Muscle of leg (tissue), 16 donors: ENCODE measurements at places on chromosomes 12 and 14.

- DNase-seq, result no peak
Measured at GRCh38 chr12:54968181-54968730, 16.3 kb downstream of the TESPA1 start.

GRCh38 chr12:105226219-105226618 is 9.8 kb downstream of the APPL2 start:
- DNase-seq, result peak; percentile 97

DNA sequence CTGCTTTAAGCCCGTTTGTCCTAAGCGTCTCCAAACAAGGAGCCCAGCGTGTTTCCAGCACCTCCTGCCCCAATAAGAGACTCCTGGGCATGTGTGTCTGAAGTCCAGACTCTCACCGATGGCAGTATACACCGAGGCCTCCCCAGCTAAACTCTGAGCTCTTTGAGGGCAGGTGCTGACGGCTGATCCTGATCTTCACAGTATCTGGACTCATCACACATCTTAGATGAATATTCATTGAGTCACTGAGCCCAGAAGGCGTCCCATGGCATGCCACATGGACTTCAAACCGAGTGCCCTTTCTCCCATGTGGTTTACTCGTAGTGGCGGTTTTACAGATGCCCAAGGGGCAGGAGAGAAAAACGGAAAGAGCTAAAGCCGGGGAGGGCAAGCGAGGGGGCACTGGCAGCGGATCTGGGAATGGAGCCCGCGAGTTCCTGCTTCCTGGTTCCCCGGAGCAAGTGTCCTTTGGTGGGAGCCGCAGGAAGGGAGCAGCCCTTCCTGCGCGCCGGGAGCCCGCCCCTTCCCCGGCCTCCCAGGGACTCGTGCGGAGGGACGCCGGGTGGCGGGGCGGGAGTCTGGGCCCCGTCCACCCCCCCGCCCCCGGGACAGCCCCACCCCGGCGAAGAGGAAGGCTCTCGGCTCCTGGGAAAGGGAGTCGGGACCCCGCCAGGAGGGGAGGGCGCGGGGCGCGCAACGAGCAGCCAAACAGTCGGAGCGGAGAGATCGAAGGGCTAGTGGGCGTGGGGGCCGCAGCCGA is 585 bp upstream of the TEAD4 start:
- peak; percentile 52 for DNase-seq

GRCh38 chr12:24997970-24998582 is 49.2 kb upstream of the BCAT1 start:
- peak; percentile 39 for DNase-seq

DNA sequence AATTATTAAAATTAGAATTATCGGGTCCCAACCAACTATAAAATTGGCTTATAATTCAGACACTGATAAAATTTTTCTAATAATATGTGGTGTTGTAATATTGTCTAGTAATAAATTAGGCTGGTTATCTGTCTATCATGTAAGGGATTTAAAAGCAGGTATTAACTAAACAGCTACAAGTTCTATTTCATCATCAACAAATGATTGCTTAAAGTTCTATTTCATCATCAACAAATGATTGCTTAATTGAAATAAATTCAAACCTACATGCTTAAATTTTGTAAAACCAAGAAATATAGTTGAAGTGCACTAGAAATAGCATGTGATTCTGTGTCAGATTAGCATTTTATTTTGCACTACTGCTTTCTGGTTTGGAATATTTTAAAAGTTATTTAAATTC is 34.1 kb downstream of the SLCO1A2 start:
- no peak for DNase-seq

- DNase-seq, result no peak
Measured at GRCh38 chr14:98700748-98701147, 571.2 kb downstream of the BCL11B start.

DNA sequence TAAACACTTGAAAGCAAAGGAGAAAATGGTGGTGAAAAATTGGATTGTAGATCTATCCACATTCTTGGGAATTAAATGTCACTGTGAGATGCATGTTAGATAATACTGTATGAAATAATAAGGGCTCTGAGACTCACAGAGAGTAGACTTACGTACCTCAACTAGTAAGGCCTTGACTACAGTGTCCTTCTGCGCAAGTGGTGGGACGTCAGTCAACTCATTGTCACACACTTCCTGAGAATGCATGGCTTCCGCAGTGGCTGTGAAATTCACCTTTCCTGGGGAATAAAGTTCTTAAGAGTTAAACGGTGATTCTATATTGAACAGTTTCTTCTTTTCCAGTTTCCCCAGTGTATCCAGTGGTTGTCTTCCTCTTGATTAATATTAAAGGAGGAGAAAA is 32.6 kb upstream of the PZP start:
- DNase-seq, result no peak

DNA sequence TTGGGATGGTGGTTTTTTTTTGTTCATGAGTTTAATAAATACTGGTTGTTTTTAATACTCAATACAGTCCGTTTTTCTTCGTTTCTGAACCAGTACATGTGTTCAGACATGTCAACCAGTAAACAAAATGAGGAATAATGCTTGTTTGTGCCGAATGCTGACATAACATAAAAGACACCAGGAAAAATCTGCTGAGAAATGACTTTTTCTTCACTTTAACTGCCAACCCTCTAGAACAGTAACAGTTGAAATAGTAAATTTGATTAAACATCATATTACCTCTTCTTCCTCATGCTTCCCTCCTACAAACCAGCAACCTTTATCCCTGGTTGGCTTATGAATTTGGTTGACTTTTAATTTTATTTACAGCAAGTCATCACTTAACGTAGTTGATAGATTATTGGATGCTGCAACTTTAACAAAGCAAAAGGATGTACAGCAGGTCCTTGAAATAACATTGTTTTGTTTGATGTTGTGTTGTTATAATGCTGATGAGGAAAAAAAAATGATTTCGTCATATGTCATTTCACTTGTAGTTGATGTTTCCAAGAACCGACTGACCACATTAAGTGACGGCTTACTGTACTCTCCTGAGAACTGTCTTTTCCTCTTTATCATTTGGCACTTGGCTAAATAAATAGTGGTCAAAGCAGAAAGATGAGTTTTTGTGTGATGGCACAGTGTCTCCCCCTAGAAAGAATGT is 340.5 kb downstream of the TMTC2 start:
- DNase-seq, result no peak

- no peak for DNase-seq
Measured at GRCh38 chr12:5716976-5717375, 228.1 kb downstream of the ANO2 start.

DNA sequence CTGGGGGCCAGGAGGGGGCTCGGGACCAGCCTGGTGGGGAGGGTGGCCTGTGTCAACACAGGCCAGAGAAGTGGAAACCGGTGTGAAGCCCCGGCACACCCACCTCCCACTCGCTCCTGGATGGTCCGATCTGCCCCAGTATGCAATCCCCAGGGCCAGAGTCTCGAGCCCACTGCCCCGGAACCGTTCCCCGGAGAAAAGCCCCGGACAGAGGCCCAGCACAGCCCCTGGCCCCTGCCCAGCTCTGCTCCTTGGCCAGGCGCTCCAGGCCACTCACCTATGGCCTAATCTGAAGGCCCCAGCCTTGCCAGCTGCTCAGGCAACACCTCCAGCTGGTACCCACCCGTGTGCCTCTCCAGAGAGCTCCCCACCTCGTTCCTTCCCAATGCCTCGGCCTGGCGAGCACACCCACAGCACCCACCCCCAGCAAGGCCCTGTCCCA is 17.7 kb downstream of the AKT1 start:
- DNase-seq, result no peak

DNA sequence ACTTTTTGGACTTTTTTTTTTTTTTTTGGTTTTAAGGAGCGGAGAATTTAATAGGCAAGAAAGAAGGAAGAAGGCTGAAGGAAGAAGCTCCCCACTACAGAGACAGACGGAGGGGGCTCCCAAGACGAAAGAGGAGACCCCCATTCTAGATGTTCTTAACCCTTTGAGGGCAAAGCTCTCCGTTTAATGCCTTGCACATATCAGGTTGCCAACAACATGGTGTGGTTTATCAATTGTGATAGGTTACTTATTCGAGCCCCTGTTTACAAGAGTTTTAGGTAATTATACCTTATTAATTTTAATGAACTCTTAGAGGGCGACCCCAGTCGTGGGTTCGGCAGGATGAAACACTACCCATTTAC is 1.2 kb upstream of the FBXO33 start:
- DNase-seq, result no peak

- DNase-seq, result no peak
Measured at GRCh38 chr14:65065719-65066118, 36.6 kb downstream of the MAX start.

GRCh38 chr12:132393991-132394949 is 64.9 kb upstream of the GALNT9 start:
- no peak for DNase-seq

- DNase-seq, result no peak
Measured at GRCh38 chr12:131245564-131246355, 292.1 kb downstream of the ADGRD1 start.

- no peak for DNase-seq
Measured at GRCh38 chr12:3551976-3552725, 61.1 kb downstream of the PRMT8 start.

DNA sequence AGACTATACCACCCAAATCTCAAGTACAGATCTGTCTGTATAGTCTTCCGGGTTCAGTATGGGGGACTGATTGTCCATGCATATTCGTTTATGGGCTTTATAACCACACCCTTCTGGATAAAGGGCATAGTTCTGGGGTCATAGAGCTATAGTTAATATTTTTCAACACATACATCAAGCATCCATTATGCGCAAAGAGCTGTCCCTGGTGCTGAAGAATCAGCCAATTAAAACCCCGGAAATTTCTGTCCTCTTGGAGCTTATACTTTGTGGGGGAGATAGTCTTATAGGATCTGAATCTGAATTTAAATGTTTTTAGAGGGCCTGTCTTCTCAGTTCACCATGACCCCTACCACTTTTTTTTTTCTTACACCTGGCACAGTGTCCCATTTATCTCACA is 256.7 kb downstream of the SUDS3 start:
- DNase-seq, result peak; percentile 6

GRCh38 chr14:22653012-22653621 is 9.0 kb upstream of the OR6J1 start:
- DNase-seq, result peak; percentile 58

DNA sequence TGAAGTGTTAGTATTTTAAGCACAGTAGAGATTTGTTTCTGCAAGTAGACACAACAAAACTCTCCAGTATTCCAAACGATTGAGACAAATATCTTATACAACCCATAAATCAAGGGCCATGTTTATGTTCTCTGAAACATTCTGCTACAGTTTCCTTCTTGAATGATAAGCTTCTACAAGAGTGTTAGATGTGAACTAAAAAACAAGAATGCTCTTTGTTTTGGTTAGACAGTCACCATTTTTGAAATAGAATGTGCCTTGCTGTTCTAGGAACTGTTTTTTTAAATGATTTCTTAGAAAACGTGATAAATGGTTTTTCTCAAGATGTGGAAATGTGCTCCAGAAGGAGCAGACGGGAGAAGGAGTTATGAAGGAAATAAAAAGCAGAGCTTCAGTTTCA is 1656.3 kb upstream of the FLRT2 start:
- no peak for DNase-seq

DNA sequence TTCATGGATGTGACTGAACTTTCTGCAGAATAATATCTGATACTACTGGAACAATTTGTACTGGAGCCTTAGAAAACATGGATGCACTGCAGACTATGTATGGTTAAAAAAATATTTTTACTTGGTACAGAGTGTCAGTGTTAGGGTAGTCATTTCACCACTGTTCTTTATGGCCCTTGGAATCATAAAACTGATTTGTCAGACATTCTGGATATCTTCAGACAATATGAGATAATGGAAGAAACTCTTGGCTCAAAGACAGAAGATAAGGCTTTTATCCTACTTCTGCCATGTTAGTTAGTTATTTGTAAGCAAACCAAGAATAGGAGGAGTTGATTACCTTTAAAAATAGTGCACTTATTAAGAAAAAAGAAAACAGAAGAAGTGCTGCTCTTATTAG is 209.4 kb downstream of the LRIG3 start:
- DNase-seq, result no peak

GRCh38 chr14:75917322-75917945 is 64.4 kb downstream of the TGFB3 start:
- no peak for DNase-seq
